Activated T-cell treated with anti-CD3 and anti-CD28 coated beads, Interleukin-2, amount 50 U/mL, for 1 hour (primary cell): ENCODE measurements at places on chromosomes 7 and 10.

DNA sequence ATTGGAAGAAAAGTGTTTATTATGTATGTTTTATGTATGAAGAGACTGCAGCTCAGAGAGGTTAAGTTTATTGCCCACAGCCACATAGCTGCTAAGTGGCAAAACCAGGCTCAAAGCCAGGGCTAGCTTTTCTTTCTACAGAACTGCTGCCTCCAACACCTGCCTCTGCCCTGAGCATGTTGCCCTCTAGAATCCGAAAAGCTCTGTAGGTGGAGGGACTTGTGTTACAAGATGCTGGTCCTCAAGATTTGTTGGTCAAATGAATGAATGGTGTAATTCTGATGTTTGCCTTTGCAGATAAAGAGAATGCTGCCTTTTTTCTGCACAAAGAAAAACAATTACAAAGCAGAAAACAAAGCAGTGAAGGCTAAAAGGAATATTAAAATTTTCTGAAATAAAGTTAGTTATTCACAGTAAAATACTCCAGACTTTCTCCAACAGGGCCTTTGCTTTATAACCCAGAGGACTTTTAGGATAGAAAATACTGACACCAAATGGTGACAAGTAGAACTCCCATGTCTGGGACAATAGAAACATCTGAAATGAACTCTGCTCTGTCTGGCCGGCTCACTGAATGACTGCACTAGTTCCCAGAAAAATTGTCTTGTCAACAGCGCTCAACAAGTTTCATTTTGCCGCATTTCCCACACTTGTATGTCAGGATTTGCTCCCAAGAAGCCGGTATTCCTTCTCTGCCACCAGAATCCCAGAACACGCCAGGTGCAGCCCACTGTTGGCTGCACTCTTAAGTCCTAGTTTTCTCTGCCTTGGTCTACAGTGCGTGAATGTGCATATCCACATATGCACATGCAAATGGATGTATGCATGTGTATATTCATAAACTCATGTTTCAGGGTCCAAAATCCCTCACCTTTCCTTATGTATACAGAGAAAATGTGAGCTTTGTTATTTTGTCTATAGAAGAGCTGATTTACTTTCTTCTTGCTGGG lies 11.0 kb upstream of the DNTT start:
- DNase-seq: no peak

DNA sequence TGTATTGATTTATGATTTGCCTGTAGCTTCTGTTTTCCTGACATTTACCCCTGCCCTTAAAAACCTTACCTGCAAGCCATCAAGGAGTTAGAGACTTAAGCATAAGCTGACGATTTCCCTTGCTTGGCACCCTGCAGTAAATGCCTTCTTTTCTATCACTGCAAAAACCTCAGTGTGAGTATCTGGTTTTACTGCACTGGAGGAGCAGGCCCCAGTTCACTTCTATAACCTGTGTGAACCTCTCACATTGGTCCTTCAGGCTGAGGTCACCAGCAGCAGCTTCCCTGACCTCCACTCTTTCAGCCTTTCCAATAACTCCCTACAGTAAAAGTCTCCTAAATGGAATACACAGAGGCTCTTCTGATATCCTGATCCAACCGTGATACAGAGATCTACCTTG lies 30.5 kb downstream of the NUP42 start:
- no peak for DNase-seq

DNA sequence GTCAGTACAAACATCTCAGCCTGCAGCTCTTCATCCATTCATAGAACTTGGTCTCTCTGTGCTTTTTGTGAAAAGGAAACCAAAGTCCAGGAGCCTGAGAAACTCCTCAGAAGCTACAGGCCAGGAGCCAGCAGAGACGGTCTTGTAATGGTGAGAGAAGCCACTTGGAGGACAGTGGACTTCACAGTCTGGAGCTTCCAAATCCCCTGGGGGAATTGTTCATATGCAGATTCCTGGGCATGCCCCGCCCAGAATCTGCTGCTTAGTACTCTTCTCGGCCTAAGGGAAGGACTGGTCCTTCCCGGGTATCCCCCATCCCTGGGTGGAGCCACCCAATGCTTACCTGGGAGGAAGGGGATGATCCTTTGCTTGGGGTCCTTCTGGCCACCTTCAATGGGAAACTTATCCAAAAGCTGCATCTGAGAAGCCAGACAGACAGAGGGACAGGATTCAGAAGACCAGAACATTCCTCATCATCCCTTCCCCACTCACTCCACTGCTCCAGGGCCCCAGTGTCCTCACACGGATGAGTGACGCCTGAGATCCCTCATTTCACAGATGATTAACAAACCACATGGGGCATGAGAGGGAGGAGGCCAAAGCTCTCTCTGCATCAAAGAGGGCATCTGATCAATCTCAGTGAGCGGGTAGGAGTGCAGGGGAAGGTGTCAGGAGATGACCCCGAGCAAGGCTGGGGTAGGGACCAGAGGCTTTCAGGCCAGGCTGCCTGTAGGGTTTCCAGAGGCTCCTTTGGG lies 88.4 kb downstream of the SH3PXD2A start:
- DNase-seq: no peak

DNA sequence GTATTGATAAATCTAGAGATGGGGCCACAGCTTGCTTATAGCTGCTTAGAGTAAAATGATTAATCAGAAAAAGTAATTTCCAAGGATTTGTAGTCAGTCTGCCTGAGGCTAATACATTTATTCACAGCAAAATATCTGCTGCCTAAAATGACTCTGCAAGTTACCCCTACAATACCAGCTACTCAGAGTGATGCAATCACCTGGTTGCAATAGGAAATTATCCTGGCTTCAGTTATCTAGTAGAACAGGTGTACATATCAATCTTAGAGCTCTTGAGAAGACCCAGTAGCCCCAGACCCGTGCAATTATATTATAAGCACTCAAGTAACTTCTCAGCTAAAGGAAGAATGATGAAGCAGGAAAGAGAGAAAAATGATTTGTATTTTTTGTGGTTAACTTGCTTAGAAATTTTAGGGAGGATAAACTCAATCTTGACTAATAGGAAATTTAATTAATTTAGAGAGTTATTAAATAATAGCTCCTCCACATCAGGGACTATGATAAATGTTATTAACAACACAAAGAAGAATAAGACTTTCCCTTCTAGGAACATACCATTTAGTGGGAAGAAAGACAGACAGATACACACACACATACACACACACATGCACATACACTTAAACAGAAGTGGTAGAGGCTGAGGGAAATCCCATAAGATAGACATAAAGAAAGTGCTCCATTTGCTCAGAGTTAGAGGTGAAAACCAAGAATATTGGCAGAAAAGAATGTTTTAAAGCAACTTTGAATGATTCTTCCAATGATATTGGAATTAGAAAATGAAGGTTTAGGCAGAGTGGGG lies 140.4 kb upstream of the PRSS1 start:
- no peak for DNase-seq

DNA sequence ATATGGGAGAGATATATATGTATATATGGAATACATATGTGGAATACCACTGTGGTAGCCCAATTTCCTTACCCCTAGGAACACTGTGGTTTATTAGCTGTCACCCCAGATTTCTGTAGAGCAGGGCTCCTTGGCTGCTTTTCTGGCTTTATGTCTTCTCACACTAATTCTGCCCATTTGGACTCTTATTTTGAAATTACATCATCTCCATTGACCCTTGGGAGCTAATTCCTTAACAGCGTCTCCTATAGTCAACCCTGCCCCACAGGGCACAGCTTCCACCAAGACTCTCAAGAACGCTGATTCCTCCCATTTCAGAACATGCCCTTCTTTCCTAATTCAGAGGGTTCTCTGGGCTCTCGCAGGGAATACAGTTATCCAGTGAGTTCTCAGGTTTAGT lies 55.4 kb upstream of the TARP start:
- no peak for DNase-seq

DNA sequence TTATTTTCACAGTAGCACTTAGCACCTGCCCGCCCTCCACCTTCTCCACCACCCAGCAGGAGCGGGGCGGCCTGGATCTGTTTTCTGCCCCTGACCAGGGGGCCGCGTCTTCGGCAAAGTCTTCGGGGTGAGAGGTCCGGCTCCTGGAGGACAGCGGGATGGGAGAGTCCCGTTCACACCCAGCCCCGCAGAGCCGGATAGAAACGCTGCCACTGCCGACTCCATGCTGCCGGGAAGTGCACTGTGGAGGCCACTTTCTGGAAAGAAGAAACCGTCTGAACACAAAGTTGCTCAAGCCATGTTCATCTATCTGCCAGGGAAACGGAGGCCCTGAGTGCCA lies 14.5 kb upstream of the ZNF273 start:
- DNase-seq: no peak

DNA sequence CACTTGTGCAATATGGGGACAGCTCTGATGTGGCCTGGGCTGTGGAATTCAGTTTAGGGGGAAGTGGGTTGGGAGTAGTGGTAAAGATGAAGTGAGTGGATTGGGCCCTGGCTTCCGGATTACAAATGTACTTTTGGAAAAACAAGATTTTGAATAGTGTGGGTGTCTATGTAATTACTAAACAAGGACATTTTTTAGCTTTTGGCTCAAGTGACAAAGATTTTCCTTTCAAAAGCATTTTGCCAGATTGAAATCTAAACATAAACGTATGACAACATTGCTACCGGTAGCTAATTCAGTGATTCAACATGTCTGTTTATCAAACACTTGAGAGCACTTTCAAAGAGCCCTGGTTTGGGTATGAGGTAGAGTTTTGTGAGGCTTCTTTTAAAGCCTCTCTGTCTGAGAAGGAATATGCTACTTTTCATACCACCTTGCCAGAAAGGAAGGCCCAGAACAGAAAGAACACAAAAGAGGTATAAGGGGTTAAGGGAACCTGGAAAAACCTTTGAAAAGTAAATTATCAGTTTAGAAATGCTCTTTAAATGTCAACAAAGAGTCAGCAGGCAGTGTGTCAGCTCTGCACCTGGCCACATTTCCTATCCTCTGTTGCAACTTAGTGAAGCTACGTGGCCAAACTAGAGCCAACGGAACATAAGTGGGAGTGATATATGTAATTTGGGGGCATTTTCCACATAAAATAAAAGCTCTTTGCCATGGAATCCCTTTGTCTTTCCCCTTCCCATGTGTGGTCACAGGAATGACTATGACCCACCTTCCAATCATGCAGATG lies 516.1 kb downstream of the NRG3 start:
- no peak for DNase-seq

DNA sequence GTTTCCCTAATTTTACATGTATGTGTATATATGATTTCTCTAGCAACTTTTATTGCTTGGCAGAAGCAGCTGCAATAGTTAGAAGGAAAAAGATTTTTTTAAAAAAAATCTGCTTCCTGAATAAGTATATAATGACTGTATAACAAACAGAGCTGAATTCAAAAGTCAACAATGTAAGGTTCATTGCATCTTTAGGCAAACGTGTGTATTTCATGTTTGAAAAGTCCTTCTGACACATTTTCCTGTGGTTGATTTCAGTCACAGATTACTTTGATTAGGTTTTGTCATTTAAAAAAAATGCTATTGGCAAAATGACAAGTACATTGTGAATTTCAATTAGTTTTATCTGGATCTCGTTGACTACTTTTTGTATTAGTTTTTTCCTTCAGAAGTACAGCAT lies 231.0 kb downstream of the CSTF2T start:
- DNase-seq: no peak

DNA sequence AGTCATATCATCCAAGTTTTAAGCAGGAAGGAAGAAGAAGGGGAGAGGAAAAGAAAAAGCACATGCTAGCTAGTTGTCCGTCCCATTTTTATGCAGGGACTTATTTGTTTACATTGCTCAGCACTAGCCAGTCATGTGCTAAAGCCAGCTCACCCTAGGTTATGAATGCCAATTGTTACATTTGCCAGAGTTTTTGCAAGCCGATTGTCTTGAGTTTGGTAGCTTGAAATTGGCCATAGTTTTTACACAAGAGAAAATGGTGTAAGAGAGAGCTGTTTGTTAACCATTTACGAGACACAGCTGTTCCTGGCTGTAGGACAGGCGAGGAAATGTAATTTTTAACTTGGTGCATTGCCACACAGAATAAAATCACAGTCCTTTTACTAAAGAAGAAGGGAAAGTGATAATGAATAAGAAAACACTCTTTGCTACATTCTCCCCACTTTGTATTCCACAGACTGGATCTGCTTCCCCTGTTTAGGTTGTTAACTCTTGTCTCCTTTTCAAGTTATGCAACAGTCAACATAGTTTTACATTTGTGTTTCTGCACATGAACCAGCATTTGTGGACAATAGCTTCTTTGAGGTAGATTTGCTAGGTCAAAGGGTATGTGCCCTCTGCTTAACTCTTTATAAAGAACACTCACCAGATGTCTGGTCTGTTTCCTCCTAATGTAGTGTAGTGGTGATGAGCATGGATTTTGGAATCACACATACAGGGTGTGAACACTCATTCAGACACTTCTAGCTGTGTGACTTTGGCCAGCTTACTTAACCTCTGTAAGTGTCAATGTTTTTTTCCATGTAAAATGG lies 357.2 kb downstream of the LRMDA start:
- DNase-seq: no peak

- DNase-seq: no peak
These were observed 9.6 kb upstream of the SVOPL start for GRCh38 chr7:138710536-138711385.

DNA sequence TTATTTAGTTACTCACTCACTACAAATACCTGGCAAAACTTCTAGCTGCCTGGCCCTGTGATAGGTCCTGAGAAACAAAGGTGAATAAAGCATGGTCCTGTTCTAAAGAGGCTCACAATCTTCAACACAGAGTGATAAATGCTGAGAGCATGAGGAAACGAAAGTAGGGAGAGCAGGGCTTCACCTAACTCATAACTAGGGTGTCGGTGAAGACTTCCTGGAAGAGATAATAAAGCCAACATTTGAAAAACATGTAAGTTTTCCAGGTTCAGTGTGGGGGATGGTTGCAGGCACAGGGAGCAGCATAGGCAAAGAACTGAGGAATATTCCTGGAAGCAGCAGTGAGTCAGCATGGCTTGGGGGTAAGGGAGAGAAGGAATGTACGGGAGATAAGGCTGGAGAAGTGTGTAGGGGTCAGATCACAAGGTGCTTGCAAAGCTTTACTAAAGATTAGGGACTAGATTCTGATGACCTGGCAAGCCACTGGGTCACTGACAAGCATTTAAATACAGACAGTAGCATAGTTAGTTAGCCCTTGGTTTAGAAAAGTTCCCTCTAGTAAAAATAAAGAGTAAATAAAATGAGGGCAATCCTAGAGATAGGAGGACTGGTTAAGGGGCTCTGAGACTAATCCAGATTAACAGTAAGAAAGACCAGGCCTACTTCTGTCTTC lies 5.1 kb downstream of the KEL start:
- DNase-seq: no peak

DNA sequence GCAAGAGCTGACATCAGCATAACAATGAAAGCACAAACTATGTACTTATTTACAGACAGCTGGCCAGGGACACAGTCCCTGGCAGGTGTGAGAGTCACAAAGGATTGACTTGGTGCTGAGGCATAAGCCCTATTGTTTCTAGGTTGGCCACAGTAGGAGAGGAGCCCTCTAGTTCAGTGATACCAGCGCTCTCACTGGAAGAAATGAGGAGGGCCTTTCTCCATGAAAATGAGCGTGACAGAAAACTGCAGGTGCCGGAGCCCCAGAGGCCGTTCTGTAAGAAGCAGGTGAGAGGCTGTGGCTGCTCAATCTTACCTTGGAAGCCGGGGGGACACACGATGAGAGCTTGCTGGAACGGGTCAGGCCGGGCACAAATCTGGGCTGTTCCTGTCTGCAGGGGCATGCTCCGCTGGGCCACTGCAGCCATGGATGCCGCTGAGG lies 90.5 kb downstream of the CLEC2L start:
- DNase-seq: no peak

GRCh38 chr7:97026715-97027426 lies 2.2 kb upstream of the DLX5 start:
- no peak for DNase-seq
